ENCODE measurements at places on chromosomes 11 and 22.

DNA sequence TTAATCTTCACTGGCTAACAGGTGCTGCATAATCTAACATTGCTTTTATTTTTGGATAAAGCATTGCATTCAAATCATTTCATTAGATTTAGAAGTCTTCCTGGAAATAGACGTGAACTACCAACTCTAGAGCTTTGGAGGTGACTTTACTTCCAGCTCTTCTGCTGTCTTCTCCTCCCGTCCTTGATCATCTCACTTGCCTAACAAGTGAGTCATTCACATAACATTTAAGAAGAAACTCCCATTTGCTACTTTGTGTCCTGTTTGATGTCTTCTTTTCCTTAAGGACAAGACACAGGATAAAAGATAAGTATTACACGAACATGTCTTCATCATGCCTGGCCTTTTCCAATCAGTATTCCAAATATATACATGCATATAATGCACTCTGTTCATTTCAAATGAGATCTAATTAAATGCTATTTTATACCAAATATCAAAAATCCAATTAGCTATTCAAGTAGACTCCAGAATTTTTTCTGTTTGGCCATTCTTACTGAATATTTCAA, 88.3 kb downstream of the BDNF start:
- ATAC-seq: no peak

DNA sequence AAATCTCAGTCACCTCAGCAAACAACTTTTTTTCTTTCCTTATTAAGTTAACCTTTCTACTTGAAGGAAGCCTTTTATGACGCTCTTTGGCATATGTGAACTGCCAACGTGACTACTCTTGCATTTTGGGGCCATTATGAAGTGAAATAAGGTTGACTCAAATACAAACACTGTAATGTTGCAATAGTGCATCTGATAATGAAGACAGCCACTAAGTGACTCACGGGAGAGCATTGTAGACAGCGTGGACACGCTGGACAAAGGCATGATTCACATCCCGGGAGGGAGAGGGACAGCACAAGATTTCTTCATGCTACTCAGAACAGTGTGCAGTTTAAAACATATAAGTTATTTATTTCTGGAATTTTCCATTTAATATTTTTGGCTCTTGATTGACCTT, 560.8 kb downstream of the ETS1 start:
- ATAC-seq: peak; percentile 84

GRCh38 chr11:64919627-64920026, 2.6 kb upstream of the ATG2A start:
- no peak for ATAC-seq

DNA sequence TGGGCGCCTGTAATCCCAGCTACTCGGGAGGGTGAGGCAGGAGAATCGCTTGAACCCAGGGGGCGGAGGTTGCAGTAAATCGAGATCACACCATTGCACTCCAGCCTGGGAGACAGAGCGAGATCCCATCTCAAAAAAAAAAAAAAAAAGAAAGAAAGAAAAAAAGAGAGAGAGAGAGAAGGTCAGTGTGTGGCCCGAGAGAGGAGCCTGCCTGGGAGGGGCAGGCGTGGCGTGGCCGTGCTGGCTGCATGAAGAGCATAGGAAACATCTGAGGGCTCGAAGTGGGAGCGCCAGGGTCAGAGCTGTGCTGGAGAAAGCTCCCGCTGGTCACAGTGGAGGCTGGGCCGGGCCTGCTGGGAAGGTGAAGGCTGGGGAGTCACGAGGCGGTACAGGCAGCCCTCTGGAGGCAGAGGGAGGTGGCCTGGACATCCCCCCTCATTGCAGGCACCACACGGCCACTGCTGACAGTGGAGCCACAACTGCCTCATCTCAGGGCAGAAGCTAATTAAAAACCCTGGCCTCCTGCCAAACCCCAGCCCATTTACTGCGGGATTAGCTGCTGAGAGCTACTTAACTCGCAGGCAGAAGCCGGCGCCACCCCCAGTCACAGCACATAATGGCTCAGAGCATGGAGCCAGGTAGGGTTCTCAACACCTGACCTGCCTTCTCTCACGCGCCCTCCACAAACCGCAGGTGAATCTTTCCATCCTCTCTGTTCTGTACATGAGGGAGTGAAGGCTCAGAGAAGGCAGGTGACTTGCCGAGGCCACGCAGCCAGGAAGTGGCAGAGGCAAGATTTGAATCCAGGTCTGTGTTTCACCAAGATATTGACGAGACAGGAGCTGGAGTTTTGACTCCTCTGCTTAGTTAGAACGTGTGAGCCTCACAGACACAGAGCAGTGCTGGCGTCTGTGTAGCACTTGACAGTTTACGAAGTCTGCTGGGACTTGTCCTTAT, 32.6 kb downstream of the NFAM1 start:
- ATAC-seq: peak; percentile 44

- ATAC-seq: no peak
Observed at GRCh38 chr22:39220890-39221850, 23.6 kb downstream of the PDGFB start.

- peak; percentile 82 for ATAC-seq
Observed at GRCh38 chr11:6353367-6353987, 33.2 kb upstream of the CAVIN3 start.
